ENCODE measurements at places on chromosomes 13 and 19.

DNA sequence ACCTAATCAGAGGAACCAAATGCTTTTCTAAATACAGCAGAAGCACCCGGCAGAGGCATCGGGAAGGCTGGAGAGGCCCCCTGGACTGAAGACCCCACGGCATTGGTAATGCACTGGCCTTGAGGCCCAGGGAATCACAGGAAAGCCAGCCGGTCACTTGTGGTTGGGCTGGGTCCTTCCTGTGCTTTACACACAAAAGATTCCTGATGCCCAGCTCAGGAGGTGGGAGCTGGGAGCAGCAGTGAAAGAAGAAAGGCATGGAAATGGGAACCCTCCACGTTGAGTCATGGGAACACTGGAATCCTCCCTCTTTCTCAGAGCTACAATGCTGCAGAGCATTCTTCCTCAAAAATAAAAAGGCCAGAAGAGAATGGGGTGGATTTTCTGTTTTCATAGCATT is 126.4 kb downstream of the TNFRSF19 start:
- DNase-seq = no peak

DNA sequence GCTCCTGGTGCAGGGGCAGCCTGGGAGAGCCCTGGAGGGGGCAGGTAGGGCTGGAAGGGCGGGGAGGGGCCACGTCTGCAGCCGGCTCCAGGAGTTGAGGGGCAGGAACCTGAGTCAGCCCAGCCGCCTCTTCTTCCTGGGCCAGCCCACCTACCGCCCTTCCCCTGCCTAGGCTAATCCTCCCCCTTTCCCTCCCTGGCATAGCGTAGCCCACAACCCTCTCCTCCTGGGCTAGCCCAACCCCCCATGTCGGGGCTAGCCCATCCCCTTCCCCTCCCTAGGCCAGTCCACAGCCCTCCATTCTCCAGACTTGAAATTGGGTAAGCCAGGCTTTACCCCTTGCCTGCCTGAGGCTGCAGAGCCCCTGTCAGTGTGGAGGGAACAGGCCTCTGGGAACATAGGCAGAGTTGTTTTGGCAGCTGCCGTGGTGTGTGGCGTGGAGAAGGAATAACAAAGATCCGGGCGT is 20.6 kb upstream of the WDR18 start:
- DNase-seq = no peak

DNA sequence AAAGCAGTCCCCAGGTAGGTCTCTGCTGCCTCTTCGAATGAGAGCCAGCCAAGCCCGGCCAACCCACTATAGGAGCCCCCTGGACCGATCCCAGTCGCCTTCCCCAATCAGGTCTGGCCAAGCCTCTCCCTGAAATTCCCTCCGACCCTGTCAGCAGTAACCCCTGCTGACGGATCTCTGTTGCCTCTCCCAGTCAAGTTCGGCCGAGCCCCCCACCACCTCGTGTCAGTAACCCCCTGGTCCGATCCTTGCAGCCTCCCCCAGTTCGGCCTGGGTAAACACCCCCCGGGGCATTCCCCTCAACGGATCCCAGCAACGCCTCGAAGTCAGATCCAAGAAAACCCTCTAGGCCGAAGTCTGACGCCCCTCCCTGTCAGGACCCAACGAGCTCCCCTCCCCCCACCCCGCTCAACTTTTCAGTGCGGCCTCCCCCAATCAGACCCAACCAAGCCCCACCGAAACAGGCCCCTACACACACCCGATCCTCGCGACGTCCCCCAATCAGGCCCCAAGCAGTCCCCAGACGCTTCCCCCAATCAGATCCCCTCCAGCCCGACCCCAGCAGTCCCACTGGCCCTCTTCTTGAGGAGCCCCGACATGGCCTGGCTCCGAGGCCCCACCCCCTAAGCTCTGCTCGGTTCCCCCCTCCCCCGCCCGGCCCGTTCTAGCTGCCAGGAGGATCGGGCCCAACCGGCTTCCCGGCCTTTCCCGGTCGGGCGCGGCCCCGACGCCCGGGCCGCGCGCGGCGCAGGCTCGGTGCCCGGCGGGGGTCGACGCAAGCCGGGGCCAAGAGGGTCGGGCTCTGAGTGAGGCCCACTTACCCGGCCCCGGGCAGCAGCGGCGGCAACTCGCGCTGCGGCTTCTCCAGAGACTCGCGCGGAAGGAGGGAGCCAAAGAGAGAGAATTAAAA is 1.8 kb downstream of the TNPO2 start:
- peak; percentile 93 for DNase-seq

GRCh38 chr13:78601124-78601873 is 2.1 kb downstream of the POU4F1 start:
- DNase-seq = no peak

DNA sequence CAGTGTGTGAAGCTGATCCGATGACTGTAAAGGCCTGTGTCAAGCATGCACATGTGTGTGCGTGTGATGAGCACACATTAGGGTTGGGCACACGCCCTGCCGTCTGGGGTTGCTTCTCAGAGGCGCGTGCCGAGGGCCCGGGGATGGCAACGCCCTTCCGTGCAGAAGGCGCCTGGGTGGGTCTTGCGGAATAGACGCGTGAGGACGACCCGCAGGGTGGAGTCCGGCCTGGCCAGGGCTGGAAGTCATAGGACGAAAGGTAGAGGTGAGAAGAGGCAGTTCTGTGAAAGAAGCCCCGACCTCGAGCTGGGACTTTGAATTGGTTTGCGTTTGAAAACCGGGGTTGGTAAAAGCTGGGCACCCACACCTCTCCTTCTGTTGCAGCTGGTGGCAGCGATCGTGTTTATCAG is 35.7 kb downstream of the TMEM255B start:
- DNase-seq = no peak

- DNase-seq = no peak
Measured at GRCh38 chr19:17706750-17707181, 12.5 kb upstream of the MAP1S start.

GRCh38 chr19:20669263-20669662 is 7.9 kb upstream of the ZNF626 start:
- DNase-seq = no peak

DNA sequence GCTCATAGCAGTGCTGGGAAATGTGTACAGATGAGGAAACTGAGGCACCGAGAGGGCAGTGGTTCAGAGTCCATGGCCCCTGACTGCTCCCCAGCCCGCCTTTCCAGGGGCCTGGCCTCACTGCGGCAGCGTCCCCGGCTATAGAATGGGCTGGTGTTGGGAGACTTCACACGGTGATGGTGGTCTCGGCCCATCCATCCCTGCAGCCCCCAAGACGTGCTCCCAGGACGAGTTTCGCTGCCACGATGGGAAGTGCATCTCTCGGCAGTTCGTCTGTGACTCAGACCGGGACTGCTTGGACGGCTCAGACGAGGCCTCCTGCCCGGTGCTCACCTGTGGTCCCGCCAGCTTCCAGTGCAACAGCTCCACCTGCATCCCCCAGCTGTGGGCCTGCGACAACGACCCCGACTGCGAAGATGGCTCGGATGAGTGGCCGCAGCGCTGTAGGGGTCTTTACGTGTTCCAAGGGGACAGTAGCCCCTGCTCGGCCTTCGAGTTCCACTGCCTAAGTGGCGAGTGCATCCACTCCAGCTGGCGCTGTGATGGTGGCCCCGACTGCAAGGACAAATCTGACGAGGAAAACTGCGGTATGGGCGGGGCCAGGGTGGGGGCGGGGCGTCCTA is 15.9 kb downstream of the LDLR start:
- no peak for DNase-seq

- DNase-seq = no peak
Measured at GRCh38 chr19:51240866-51241265, 10.0 kb upstream of the SIGLECL1 start.

GRCh38 chr19:53132141-53132991 is at the start of gene ZNF415:
Gene ZNF415 (minus strand): TSS chr19:53132910. CDS start chr19:53122676, 10,234 bp downstream.
- no peak for DNase-seq

DNA sequence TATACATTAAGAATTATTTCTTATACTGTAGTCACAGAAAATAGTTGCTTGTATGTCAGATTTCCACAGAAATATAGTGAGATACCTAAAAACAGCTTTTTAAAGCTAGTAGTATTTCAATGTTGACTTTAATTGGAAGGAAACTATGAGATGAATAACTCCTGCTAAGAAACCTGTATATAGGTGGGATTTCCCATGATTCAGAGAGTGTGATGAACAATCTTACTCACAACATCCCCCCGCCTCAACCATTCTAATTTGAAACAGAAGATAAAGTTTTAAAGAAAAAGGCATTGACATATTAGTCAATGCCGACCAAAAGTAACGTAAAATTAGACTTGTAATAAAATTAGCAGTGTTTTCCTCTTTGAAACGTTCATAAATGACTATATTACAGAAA is 1.4 kb upstream of the MIR17HG start:
- no peak for DNase-seq

DNA sequence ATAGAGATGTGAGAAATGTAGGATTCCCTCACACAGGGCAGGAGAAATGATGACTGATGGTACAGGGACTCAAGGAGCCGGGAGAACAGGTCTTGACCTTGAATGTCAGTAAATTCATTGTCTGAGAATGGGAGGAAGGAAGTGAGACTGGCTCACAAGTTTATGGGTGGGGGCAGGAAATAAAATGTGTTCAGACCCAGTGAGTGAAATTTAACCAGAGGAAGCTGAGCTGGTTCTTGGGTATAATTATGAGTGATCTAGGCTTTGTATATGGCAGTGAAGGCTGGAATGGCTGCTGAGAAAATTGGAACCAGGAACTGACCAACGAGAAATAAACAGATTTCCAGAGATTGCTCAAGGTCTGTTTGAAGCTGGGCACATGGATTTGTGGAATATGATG is 6.3 kb upstream of the IGSF23 start:
- DNase-seq = no peak
